Cardiac muscle cell (in vitro differentiated cells and primary cell): ENCODE measurements at places on chromosomes 1 and 21.

- no peak for DNase-seq
Observed at GRCh38 chr1:2053784-2054376, 3.7 kb downstream of the PRKCZ start.

GRCh38 chr1:5927506-5928370 lies 64.5 kb downstream of the NPHP4 start:
- no peak for DNase-seq

GRCh38 chr1:221847676-221848075 lies 105.8 kb upstream of the DUSP10 start:
- no peak for DNase-seq

DNA sequence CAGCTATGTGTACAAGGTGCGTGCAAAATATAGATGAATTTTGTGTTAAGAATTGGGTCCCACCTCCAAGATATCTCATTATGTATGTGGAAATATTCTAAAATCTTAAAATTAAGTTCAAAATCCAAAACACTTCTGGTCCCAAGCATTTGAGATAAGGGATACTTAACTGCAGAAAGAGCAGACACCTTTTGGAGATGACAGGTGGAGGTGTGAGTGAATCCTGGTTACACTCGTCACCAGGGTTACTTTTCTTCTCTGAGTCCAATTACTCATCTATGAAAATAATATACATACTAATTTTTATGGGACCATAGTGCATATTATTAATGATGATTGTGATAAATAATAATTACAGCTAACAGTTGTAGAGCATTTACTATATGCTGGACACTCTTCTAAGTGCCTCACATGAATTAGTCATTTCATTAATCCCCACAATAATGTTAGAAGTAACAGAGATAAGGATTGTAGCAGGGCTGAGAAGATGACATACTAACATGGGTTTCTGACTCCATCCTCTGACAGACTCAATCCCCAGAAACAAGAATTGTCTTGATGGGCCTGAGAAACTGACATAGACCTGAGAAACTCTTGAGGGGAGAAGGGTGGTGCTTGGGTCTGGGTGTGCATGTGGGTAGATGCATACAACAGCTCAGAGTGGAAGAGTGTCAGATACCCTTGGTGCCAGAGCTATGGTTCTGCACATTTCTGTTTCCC lies 8.3 kb upstream of the FASLG start:
- DNase-seq: peak; percentile 15

DNA sequence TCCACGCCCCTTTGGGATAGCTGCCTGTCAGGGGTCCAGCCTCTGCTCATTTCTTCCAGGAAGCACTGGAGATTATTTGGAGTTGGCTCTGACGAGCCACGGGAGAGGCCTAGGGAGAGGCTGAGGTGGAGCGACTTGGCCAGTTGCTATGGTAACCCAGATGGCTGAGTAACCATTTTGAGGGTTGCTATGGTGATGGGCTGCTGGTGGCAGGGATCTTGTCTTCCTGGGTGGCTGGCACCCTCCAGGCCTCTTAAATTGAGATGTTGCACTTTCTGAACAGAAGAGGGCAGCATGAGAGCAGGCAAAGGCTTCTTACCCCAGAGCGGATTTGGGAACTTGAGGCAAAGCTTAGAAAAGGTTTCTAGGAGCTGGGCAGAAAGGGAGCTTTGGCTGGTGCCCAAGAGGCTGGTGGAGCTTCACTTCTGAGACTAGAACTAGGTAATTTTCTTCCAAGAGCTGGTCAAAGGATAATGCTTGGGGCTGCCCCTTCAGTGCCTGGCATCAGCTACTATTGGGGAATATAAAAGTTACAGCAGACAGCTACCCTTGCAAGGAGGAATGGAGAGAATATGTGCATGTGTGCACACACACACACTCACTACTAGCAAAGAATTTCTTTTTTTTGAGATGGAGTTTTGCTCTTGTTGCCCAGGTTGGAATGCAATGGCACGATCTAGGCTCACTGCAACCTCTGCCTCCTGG lies 72.5 kb downstream of the NDUFS5 start:
- peak; percentile 79 for DNase-seq

DNA sequence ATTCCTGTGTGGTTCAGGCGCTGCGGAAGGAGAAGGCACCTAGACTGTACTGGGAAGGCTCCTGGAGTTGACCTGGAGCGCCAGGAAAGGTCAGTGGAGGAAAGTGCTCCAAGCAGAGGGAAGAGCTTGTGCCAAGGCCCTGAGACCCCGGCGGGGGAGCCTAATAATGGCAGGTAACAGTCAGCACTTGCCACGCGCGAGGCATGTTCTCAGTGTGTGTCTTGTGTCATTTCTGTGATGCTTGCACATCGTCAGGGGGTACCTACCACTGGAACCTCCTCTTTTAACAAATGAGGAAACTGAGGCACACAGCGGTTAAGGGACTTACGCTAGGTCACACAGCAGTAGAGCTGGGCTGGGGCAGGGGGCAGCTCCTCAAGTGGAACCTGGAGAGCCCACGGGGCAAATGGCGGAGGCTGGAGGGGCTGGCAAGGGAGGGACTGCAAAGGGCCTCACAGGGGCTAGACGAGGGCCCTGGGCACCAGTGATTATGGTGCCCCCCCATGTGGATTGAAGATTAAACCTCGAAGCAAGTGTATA lies 976 bp upstream of the BMP8B start:
- no peak for DNase-seq

GRCh38 chr21:33434770-33435360 lies 31.7 kb downstream of the IFNGR2 start:
- peak; percentile 90 for DNase-seq

- no peak for DNase-seq
Observed at GRCh38 chr1:107943694-107944093, 21.3 kb downstream of the VAV3 start.

- DNase-seq: no peak
Observed at GRCh38 chr1:30668546-30669327, 54.6 kb downstream of the MATN1 start.

- no peak for DNase-seq
Observed at GRCh38 chr21:25489673-25490072, 117.6 kb downstream of the MRPL39 start.

GRCh38 chr1:85199667-85200462 lies 951 bp downstream of the SYDE2 start:
- no peak for DNase-seq

- no peak for DNase-seq
Observed at GRCh38 chr1:49104575-49104974, 327.9 kb upstream of the BEND5 start.

- no peak for DNase-seq
Observed at GRCh38 chr1:34900775-34901502, 28.5 kb downstream of the DLGAP3 start.

- DNase-seq: peak; percentile 91
Observed at GRCh38 chr1:78176448-78176847, 130.7 kb downstream of the GIPC2 start.

DNA sequence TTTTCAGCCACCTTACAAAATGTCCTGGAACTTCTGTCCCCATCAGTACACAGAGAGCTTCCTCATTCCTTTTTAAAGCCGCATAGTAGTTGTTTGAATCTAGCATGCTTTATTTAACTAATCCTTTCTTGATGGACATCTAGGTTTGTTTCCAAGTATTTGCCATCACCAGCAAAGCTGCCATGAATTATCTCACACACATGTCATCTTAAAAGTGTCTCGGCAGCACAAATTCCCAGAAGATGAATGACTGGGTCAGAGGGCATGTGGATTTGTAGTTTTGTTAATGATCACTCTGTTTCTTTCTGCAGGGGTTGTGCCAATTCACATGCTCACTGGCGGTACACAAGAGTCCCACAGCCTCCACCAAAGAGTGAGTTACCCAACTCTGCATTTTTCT lies 68.3 kb downstream of the CLIC6 start:
- no peak for DNase-seq

DNA sequence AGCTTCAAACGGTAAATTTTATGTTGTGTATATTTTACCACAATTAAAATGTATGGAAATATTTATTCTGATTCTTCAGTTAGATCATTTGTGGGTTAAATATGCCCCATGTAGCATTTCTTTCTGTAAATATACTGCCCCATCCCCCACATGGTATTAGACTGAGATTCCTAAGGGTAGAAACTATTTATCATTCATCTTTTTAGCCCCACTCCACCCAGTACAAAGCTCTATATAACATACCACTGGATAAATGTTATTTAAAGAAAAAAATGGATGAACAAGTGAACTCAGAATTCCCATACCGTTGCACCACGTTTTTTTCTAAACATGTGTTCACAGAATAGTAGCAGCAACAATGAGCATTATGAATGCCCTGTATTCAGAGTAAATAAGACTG lies 234.0 kb upstream of the IRF2BP2 start:
- no peak for DNase-seq

DNA sequence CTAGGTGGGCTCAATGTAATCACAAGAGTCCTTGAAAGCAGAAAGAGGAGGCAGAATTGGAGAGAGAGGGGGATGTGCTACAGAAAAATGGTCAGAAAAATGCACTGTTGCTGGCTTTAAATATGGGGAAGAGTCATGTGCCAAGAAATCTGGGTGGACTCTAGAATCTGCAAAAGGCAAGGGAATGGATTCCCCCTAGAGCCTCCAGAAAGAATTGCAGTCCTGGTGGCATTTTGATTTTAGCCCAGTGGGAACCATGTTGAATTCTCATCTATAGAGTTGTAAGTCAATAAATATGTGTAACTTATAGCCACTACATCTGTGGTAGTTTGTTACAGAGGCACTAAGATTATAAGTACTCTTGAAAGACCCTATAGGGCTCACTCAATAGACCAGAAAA lies 210.3 kb downstream of the ASTN1 start:
- DNase-seq: no peak

DNA sequence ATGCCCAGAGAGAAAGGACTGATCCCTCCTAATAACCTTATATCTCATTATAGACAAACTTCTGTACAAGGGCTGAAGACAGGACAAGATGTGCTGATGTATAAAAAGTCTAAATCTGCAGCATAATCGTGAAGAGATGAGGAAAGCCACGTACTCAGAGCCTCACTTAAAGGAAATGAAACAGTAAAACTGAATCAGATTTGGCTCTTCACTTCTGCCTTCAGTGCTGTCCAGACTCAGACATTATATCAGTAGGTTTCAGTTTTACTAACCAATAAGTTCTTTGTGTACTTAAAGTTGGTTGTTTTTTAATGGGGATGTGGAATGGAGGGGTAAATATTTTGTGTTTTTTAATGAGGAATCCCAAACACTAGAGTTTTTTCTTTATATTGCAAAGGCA lies 45.3 kb upstream of the RGS1 start:
- no peak for DNase-seq

GRCh38 chr1:160548960-160549664 lies 26.1 kb upstream of the SLAMF6 start:
- DNase-seq: no peak

GRCh38 chr1:81548918-81549587 lies 251.7 kb upstream of the ADGRL2 start:
- no peak for DNase-seq

DNA sequence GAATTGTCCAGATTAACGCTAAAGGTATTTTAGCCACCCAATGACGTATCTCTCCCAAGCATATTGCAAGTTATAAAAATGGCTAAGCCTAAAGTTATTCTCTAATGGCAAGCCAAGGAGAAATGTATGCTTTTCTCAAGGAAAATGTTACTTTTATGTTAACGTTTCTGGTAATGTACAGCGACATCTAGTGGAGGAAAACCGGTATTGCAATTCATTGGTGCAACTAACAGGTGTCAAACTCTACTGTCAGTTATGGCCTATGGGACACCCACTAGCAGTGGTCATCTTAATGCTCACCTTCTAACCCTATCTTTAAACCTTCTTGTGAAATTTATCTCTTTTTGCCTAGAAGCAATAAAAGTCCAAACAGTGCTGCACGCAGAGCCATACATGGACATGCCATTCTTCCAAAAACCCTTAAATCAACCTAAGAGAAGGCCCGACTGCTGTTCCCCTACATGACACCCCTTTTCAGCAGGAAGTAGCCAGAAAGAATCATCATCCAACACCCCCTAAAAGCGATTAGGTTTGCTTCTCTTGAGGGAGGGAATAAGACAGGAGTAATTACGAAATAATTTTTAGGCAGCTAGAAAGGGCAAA lies 68.7 kb upstream of the LRIF1 start:
- DNase-seq: peak; percentile 44

DNA sequence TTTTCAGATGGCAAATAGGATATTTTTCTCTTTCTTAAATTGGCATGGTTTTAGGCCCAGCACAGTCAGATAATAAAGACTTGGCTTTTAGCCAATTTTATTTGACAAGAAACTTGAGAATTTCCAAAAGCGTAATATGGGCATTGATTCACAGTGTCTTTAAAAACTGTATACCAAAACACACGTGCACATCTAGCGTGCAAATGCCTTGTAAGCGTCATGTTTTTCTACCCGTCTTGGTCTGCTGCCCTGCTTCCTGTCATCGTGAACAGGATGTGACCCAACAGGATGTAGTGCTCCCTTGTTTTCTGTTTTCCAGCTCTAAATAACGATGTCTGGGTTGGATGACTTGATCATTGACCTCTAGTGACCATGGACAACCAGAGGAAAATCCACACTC lies 24.7 kb upstream of the SLC44A3 start:
- no peak for DNase-seq

DNA sequence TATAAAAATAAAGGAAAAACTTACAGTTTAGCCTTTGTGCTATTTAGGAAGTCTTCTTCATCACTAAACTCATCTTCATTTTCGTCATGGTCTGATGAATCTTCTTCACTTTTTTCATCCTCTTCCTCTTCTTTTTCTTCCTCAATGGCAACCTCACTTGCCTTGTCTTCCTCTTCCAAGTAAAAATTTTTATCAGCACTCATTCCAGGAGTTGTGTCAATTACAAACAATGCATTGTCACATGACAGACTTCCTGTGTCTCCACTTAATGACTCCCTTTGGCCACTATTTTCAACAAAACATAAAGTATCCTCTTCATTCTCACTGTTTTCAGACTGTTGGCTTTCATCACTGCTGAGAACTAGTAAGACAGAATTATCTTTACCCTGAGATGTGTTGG lies 2.8 kb downstream of the DNTTIP2 start:
- no peak for DNase-seq

DNA sequence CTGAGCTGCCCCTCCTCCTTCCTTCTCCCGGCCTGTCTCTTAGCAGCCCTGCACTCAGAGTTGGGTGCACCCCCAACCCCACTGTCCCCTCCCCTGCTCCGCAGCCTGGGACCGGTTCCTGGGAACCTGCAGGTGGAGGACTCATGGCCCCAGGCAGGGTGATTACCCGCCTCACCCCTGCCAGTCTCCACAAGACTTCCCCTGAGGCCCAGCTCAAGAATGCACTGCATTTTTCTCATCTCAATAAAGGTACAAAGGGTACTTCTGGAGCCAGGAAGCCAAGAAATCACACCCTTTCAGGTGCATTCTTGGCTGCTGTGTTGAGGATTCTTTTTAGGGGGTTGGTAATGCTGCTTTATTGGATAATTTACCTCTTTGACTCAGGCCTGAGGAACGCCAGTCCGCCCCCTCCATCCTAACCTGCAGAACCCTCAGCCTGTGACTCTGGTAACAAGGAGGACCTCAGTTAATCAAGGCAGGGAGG lies 126.3 kb upstream of the TMPRSS2 start:
- DNase-seq: no peak

- peak; percentile 76 for DNase-seq
Observed at GRCh38 chr1:53108646-53109580, 33.5 kb downstream of the SLC1A7 start.

DNA sequence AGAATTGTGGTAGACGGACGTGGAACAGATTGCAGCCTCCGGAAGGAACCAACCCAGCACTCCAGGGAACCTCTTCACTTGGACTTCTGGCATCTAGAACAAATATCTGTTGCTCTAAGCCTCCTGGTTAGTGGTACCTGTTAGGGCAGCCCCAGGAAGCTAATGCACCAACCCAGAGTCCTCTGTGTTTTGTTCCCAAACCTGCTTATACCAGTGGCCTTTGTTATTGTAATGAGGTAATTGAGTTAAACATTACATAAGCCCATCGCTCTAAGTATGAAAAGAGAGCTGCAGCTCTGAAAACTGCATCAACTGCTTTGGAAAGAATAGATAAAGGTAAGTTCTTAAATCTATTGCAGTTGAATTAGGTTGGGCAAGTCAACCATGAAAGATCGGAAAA lies 516.7 kb downstream of the NPHP4 start:
- DNase-seq: no peak
